Stimulated activated CD4-positive, alpha-beta T cell treated with anti-CD3 and anti-CD28 coated beads, Interleukin-12 subunit alpha, Interleukin-12 subunit beta, amount 100 ng/mL, for 48 hours (primary cell): ENCODE measurements at places on chromosomes 3 and 15.
A peak's percentile ranks its signal among the peaks of the same experiment; 100 is the strongest.

GRCh38 chr3:141738891-141739363, 829 bp downstream of the RNF7 start:
- peak; percentile 14 for DNase-seq

DNA sequence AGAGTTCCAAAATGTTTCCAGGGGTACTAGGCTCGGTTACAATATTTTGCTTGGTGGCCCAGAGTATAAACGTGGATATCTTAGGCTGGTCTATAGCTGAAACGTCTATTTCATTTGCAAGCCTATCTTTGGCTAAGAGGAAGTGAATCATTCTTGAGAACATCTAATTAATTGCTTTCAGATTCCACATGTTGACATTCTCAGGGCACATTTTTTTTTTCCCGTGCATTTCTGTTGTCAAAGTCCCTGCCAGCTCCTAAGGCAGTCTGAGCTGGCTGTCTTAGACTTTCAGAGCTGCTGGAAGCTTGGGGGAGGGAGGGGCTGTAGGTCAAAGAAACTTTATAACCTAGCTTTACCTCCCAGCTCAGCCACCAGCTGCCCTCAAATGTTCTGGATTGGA, 23.2 kb upstream of the LAMP3 start:
- DNase-seq, result no peak

GRCh38 chr15:93899817-93900216, 331.5 kb upstream of the MCTP2 start:
- no peak for DNase-seq

GRCh38 chr3:161500068-161500796, 3.6 kb downstream of the OTOL1 start:
- no peak for DNase-seq

DNA sequence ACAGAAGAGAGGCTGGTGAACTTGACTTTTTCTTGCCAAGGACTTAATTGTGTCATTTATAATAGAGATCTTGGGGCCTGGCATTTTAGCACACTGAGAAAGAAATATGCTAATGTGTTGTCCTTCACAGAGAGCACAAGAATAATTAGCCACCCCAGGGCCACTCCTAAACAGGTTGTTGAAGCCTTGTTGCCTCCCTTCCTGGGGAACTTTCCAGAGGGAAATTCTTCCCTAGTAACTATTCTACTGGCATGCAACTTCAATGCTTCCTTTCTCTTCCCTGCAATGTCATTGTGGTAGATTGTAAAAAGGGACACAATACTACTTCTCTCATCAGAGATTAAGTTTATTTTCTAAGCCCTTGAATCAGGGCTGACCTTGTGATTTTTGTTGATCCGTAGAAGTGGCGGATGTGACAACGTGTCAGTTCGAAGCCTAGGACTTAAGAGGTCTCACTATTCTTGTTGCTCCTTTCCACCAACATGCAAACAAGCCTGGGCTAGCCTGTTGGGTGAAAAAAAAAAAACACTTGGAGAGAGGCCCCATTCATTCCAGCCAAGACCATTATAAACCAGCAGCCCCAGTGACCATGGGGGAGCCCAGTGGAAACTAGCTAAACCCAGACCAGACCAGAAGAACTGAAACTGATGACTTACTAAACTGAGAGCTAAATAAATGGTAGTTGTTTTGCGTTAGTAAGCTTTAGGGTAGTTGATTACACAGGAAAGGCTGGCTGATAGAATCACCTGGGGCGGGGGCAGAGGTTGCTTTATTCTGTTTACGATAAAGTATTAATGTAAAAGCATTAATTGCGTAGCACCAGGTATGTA, 287.2 kb downstream of the SHQ1 start:
- no peak for DNase-seq

DNA sequence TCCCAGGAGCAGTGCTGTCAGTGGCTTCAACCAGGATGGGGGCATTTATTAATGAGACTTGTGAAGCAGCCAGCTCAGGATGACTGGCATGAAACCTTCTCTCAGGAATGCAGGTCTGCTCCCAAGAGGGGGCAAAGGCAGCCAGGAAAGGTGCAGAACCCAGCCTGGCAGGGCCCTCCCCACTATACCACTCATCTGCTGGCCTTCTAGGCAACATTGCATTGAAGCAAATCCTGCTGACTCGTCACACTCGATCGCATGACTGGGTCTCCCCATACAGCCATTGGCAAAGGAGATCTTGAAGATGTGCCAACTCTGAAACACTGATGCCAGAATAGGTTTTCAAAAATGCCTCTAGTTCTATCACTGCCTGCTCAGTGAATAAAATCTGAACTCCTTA, 65.7 kb upstream of the CMTM7 start:
- no peak for DNase-seq

DNA sequence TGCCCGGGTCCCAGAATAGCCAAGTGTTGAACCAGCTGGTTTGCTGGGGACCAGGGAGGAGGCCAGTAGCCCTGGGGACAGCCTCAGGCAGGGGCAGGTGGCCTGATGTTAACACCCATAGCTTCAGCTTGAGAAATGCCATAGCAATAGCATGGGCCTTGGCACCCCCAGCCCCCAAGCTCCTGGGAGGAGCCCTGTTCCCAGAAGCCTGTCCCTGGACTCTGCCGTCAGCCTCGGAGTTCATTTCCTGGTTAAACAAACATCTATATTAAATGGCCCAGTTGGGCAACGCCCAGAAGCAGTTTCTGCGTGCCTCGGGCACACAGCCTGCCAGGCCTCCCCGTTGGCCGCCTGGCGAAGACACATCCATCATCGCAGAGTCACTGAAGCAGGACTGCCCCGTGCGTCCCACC, 58.2 kb downstream of the FGD5 start:
- no peak for DNase-seq
